Suprapubic skin (tissue), 4 donors: ENCODE measurements at places on chromosomes 5 and 9.
A peak's percentile ranks its signal among the peaks of the same experiment; 100 is the strongest.

GRCh38 chr5:110239786-110240185 lies 486.7 kb downstream of the TMEM232 start:
- no peaks in the 10 kb centered on the region for H3K4me1 ChIP-seq
- no peak overlapping the region for H3K27ac ChIP-seq
- H3K36me3 ChIP-seq = no peaks in the 10 kb centered on the region
- no peak for DNase-seq
- H3K27me3 ChIP-seq = no peaks in the 10 kb centered on the region

DNA sequence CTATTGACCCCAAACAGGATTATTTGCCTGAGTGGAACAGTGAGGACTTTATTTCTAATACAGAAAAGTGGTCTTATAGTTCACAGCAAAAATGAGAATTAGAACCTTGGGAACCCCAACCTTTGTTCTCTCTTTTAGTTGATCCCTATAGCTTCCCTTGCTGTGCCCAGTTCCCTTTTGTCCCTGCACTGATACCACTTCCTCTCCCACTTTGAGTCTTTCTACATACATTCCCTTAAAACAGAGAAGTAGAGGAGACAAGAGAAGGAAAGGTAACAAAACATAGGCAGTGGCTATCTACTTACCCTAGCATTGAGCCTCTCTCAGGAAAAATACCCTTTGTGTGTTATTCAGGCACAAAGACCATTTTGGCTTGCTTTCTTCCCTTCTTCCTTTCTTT lies 246.4 kb downstream of the FAM114A2 start:
- H3K4me3 ChIP-seq = no peak overlapping the region
- no peaks in the 10 kb centered on the region for H3K4me1 ChIP-seq
- H3K36me3 ChIP-seq = no peaks in the 10 kb centered on the region

DNA sequence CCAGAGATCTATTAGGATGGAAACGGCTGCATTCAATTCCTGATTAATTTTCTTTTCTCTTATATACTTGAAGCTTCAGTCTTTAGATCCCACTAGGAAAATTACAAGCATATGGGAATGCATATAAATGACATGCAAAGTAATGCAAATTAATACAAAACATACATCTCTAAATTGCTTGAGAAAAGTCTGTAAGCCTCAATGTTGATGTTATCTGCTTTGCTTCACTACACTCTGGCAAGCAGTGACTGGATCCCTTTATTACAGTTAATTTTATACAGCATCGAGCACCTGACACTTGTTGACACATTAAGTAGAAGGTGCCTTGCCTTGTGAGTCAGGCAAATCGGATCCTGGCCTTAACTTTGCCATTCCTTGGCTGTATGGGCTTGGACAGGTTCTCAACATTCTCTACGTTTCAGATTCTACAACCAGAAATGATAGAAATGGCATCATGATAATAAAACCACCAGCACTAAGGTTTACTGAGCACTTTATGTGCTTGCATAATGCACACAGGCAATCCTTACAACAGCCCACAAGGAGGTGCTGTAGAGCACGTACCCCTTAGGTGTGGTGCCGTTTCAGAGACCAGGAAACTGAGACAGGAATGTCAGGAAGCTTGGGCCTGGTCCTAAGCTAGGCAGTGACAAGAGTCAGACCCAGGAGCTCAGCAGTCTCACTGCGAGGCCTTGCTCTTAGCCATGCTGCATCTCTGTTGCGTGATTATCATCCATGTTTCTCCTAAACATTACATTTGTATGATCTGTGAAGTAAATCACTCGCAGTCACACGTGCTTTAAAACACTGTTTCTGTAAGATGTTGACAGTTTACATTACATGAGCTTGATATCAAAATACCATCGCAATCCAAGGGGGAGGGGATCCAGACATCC lies 2.7 kb downstream of the GCNT4 start:
- DNase-seq = no peak
- no peak overlapping the region for H3K4me3 ChIP-seq
- no peaks in the 10 kb centered on the region for H3K36me3 ChIP-seq
- peaks cover 40% of the 10 kb centered on the region for H3K4me1 ChIP-seq
- no peaks in the 10 kb centered on the region for H3K27me3 ChIP-seq

- H3K4me3 ChIP-seq = no peak overlapping the region
- H3K4me1 ChIP-seq = no peaks in the 10 kb centered on the region
- no peaks in the 10 kb centered on the region for H3K27me3 ChIP-seq
- H3K27ac ChIP-seq = no peak overlapping the region
- H3K36me3 ChIP-seq = no peaks in the 10 kb centered on the region
Measured at GRCh38 chr5:87109746-87110145, 157.9 kb upstream of the RASA1 start.

- H3K36me3 ChIP-seq = no peaks in the 10 kb centered on the region
- no peak for DNase-seq
- H3K27ac ChIP-seq = peak overlapping the region; percentile 95
- H3K4me3 ChIP-seq = peak overlapping the region; percentile 94
- peaks cover 60% of the 10 kb centered on the region for H3K4me1 ChIP-seq
- H3K27me3 ChIP-seq = no peaks in the 10 kb centered on the region
Measured at GRCh38 chr5:172453206-172453985, 929 bp downstream of the SH3PXD2B start.

GRCh38 chr9:89634995-89635742 lies 30.4 kb downstream of the GADD45G start:
- no peak overlapping the region for H3K27ac ChIP-seq
- DNase-seq = no peak
- no peaks in the 10 kb centered on the region for H3K36me3 ChIP-seq
- H3K4me1 ChIP-seq = peaks cover 28% of the 10 kb centered on the region
- no peak overlapping the region for H3K4me3 ChIP-seq

GRCh38 chr5:91189480-91190313 lies 193.4 kb downstream of the ARRDC3 start:
- H3K27me3 ChIP-seq = no peaks in the 10 kb centered on the region
- H3K27ac ChIP-seq = peak overlapping the region; percentile 52
- peak overlapping the region; percentile 15 for H3K4me3 ChIP-seq
- no peak for DNase-seq
- H3K4me1 ChIP-seq = peaks cover 15% of the 10 kb centered on the region
